ENCODE measurements at places on chromosomes 13 and 19.

- peaks cover 37% of the 10 kb centered on the region for H3K36me3 ChIP-seq
- H3K4me1 ChIP-seq, result peaks cover 12% of the 10 kb centered on the region
- no peaks in the 10 kb centered on the region for H3K27me3 ChIP-seq
- H3K27ac ChIP-seq, result peak overlapping the region; percentile 39
Measured at GRCh38 chr13:106560821-106561220, 7.1 kb downstream of the ARGLU1 start.

- H3K4me3 ChIP-seq, result no peak overlapping the region
- H3K36me3 ChIP-seq, result no peaks in the 10 kb centered on the region
- no peaks in the 10 kb centered on the region for H3K4me1 ChIP-seq
- DNase-seq, result no peak
- H3K27ac ChIP-seq, result no peak overlapping the region
- H3K27me3 ChIP-seq, result no peaks in the 10 kb centered on the region
Measured at GRCh38 chr13:58004751-58005150, 373.2 kb downstream of the PCDH17 start.

DNA sequence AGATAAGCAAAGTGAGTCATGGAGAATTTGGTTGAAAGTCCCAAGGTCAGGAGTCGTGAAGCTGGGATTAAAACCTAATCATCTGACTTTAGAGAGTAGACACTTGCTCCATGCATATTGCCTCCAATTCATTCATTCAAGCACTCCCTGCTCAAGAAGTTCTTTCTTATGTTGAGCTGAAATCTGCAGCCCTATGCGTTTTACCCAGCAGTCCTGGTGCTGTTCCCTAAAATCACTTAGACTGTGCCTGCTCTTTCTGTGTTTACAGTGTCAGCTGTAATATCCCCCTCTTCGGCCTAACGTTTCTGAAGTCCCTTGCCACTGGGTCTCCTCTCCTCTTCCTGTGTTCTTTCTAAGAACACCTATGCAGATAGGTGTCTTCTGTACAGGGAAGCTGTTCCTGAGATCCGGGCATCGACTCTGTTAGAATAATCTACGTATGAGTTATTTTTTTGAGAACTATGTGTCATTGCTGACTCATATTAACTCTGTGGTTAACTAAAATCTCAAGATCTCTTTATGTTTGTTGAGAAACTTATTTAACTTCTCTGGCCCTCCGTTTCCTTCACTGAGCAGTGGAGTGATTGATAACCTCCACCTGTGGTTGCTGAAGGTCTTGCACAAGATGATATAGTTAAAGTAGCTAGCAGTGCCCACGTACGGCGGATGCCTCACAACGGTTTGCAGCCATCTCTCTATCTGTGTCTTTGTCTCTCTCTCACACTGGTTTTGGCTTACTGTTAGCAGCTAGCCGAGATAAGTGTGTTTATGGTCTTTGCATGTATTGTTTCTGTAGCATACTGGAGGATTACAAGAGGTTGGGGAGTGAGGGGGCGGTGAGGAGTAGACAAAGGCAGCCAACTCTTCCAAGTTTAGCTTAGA lies 4.7 kb downstream of the ALOX5AP start:
- H3K4me1 ChIP-seq, result no peaks in the 10 kb centered on the region
- no peaks in the 10 kb centered on the region for H3K36me3 ChIP-seq
- DNase-seq, result no peak
- no peak overlapping the region for H3K4me3 ChIP-seq
- H3K27me3 ChIP-seq, result no peaks in the 10 kb centered on the region
- H3K27ac ChIP-seq, result no peak overlapping the region

DNA sequence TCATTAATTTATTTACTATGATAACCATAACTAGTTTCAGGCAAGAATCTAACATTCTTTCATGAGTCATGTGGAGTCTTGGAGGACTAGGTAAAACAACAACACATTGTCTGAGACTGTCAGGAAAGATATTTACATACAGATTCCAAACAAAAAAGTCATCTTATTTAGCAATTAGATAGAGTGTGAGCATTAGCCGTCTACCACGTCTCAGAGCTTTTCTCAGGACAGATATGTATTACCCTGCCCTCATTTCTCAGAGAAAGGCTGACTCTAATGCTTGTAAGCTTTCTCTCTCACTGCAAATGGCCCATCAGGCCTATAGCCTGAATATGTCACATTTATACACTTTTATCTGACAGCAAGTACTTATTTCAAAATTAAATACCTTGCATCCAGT lies 312.1 kb upstream of the PCDH20 start:
- no peak overlapping the region for H3K4me3 ChIP-seq
- no peaks in the 10 kb centered on the region for H3K27me3 ChIP-seq
- no peak overlapping the region for H3K27ac ChIP-seq
- H3K36me3 ChIP-seq, result no peaks in the 10 kb centered on the region

GRCh38 chr13:48797127-48797526 lies 143.4 kb downstream of the CYSLTR2 start:
- no peak for DNase-seq
- H3K27me3 ChIP-seq, result no peaks in the 10 kb centered on the region
- no peaks in the 10 kb centered on the region for H3K36me3 ChIP-seq
- no peaks in the 10 kb centered on the region for H3K4me1 ChIP-seq
- no peak overlapping the region for H3K4me3 ChIP-seq
- H3K27ac ChIP-seq, result no peak overlapping the region

- no peaks in the 10 kb centered on the region for H3K4me1 ChIP-seq
- no peak for DNase-seq
- no peak overlapping the region for H3K27ac ChIP-seq
- no peak overlapping the region for H3K4me3 ChIP-seq
Measured at GRCh38 chr19:14182476-14182875, 23.5 kb downstream of the ADGRL1 start.

- H3K27ac ChIP-seq, result no peak overlapping the region
- no peaks in the 10 kb centered on the region for H3K36me3 ChIP-seq
- no peak overlapping the region for H3K4me3 ChIP-seq
- DNase-seq, result no peak
- H3K27me3 ChIP-seq, result no peaks in the 10 kb centered on the region
Measured at GRCh38 chr19:46756544-46756888, 10.3 kb upstream of the STRN4 start.

DNA sequence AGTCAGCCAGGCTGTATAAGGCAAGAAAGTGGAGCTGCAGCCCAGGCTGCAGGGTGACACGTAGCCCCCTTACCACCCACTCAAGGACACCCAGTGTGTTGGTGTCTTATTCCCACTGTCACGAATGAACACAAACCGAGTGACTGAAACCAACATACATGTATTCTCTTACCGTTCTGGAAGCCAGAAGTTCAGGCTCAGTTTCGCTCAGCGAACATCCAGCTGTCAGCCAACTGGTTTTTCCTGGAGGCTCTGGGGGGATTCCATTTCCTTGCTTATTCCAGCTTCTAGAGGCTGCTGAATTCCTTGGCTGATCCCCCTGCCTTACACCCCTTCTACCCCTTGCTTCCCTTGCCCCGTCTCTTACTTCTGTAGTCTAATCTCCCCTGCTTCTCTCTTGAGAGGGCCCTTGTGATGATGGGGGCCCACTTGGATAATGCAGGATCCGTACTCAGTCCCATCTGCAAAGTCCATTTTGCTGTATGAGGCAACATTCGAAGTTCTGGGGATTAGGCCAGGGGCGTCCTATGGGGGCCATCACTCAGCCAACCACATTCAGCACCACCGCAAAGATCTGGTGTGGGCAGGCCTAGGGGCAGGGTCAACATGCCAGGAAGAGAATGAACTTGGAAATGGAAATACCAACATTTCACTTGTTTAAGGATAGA lies 47.3 kb upstream of the MTIF3 start:
- no peak for DNase-seq
- H3K27ac ChIP-seq, result no peak overlapping the region
- H3K36me3 ChIP-seq, result no peaks in the 10 kb centered on the region
- H3K27me3 ChIP-seq, result no peaks in the 10 kb centered on the region
- H3K4me3 ChIP-seq, result no peak overlapping the region

DNA sequence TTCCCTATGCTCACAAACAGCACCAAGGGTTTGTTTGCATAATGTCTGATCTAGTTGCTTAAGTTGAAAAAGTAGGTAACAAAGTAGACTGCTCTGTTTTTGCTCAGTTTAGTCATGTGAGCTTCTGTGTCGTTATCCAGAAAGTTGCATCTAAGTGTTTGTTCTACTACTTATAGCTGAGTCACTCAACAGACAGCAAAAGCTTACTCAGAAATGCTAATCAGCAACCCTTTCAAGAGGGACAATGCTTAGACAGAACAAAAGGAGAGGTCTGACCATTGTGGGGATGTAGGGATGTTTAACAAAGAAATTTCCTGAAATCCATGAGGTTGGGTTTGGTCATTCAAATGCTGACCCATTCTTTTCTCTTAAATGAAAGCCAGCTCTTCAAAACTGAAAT lies 106.4 kb downstream of the ATP8A2 start:
- no peaks in the 10 kb centered on the region for H3K36me3 ChIP-seq
- DNase-seq, result no peak
- H3K27me3 ChIP-seq, result peaks cover 2% of the 10 kb centered on the region
- H3K4me3 ChIP-seq, result no peak overlapping the region
